ENCODE measurements at places on chromosomes 16 and 17.

- no peak for DNase-seq
Observed at GRCh38 chr17:73371836-73372235, 60.0 kb upstream of the CDC42EP4 start.

DNA sequence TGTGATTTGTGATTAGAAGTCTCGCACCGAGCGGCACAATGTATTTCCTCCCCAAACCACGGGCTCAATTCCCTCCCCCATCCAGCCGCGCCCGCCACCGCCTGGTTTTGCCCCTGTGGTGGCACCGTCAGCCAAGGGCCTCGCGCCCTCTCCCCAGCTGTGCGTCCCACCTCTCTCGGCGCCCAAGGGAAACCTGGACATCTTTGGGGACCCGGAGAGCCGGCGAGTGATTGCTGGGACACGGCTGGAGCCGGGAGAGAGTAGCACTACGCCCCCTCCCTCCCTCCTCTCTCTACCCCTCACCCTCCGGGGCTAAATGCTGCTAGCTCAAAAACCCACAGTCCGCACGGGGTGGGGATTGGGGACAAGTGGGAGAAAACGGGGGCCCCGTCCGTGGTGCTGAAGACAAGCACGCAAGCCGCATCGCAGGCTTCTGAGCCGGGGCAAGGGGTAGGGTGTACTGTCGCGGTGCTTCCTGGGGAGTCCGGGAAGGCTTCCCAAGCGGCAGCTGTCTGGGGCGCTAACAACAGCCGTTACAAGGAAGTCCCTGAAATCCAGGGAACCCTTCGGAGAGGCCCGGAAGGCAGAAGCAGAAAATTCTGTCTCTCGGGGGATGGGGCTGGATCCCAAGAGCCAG is 1.4 kb downstream of the CBLN1 start:
- no peak for DNase-seq

GRCh38 chr17:78414178-78415162 is 36.0 kb downstream of the PGS1 start:
- DNase-seq: no peak

- no peak for DNase-seq
Observed at GRCh38 chr17:17181666-17182597, 24.2 kb downstream of the PLD6 start.

DNA sequence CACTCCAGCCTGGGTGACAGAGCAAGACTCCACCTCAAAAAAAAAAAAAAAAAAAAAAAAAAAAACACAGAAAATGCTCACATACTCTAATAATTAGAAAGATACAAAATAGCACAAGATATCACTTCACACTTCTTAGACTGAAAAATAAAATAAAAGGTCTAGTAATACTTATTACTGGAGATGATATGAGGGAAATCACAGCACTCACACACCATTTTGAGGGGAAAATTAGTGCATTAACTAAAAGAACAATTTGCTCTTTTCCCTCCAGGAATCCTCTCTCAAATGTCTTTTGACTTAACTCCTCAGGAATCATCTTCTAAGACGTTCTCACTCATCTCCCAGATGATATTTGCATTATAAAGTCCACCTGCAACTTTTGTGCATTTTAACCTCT is 697.9 kb upstream of the SOX9 start:
- no peak for DNase-seq

DNA sequence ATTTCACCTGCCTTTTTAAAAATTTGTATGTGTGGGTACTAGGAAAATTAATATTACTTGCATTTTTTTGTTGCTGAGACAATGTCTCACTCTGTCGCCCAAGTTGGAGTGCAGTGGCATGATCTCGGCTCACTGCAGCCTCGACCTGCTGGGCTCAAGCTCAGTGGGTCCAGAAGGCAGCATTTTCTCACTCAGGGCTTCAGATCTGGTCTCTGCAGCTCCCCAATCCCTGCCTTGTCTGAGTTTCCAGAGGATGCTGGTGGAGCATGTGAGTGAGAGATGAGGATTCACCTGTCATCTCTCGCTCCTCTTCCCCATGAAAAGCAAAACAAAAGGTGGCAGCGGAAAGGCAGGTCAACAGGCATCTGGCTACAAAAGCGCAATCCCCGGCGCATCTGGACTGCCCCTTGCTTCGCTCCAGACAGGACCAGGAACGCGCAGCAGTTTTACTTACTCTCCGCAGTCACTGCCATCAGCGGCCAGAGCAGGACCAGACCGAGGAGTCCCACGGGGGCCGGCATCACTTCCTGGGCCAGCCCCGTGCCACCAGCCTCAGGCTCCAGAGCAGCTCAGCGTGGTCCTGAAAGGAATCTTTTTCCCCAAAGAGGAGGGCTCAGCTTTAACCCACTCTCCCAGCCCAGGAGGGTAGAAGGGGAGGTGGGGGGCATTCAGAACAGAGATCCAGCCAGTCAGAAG is 59.9 kb downstream of the LITAF start:
- DNase-seq: no peak

DNA sequence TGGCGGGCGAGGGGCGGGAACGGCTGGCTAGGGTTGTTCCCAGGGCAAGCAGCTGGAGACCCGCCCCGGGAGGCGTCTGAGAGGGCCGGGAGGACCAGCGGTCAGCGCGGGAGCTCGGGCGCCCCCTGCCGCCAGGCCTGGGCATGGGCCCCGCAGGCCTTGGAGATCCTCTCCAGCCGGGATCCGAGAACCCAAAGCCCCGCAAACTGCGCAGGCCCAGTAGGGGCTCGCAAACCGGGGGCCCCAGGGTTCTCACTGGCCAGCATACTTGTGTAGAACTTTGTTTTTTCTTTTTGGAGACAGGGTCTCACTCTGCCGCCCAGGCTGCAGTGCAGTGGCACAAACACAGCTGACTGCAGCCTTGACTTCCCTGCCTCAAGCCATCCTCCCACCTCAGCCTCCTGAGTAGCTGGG is 20.8 kb upstream of the ZNF423 start:
- DNase-seq: peak; percentile 85

DNA sequence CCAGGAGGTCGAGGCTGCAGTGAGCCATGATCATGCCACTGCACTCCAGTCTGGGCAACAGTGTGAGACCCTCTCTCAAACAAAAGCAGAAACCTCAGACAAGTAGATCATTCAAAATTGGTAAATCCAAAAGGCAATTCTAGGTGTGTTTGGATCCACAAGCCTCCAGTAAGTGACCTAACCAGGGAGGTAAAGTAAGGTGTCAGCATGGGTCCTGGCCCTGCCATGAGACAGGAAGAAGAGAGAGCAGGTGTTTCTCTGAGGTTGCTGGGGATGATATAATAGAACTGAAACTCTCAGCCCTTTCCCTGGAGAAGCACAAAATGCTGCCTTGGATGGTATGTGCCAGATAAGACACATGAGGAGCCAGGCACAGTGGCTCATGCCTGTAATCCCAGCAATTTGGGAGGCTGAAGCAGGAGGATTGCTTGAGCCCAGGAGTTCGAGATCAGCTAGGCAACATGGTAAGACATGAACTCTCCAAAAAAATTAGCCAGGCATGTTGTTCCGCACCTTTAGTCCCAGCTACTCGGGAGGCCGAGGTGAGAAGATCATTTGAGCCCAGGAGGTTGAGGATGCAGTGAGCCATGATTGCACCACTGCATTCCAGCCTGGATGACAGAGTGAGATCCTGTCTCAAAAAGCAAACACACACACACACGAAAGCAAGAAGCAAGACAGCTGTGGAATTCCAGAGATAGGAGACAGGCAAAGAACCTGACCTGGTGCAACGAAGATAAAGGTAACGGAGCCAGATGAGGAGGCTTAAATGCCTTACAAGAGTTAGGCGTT is 6.5 kb downstream of the TM4SF5 start:
- DNase-seq: no peak

GRCh38 chr17:64687961-64688360 is 25.9 kb upstream of the SMURF2 start:
- no peak for DNase-seq

- DNase-seq: no peak
Observed at GRCh38 chr16:79074541-79074940, 526.0 kb downstream of the MAF start.

DNA sequence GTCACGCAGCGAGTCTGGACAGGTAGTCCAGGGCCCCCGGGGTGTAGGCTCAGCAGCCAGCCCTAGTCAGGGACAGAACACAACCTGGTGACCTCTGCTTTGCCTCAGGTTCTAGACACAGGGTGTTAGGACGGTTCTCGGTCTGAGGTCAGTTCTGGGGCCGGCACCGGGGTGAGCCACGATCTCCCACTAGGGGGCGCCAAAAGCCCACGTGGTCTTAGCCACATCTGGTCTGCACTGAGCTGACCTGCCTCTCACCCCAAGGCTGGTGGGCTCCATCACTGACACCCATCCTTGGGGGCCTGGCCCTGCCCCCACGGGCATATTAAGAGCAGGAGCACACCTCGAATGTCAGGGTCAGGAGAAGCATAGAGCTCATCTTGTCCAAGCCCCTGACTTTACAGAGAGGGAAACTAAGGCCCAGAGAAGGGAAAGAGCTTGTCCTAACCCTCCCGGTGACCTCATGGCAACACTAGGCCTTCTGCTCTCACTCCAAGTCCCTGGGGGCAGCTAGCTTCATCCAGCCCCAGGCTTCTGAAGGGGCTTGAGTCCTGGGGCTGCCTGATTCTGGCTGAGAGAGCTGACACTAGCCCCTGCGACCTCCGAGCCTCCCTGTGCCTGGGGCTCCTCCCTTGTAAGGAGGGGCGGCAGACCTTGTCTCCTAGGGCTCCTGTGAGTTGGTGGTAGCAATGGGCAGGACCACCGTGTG is 9.0 kb downstream of the SLC5A10 start:
- peak; percentile 79 for DNase-seq

DNA sequence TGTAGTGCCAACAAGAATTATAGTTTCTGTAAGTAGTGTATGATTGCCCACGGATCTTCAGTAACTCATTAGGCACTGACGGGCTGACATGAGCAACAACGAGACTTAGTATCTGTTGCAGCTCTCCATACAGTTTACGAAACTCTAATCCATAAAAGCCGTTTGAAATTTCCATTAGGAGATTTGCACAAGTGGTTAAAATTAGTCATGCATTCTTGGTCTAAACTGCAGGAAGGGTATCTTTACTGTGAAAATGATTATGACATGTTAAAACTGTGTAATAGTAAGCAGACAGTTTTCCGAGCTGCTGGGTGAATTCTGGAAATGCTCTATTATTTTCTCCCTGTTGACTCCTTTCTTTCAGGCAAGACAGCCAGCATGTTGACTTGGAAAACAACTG is 605.0 kb downstream of the WWOX start:
- DNase-seq: no peak

- peak; percentile 26 for DNase-seq
Observed at GRCh38 chr17:67818110-67819002, 6.9 kb upstream of the BPTF start.

DNA sequence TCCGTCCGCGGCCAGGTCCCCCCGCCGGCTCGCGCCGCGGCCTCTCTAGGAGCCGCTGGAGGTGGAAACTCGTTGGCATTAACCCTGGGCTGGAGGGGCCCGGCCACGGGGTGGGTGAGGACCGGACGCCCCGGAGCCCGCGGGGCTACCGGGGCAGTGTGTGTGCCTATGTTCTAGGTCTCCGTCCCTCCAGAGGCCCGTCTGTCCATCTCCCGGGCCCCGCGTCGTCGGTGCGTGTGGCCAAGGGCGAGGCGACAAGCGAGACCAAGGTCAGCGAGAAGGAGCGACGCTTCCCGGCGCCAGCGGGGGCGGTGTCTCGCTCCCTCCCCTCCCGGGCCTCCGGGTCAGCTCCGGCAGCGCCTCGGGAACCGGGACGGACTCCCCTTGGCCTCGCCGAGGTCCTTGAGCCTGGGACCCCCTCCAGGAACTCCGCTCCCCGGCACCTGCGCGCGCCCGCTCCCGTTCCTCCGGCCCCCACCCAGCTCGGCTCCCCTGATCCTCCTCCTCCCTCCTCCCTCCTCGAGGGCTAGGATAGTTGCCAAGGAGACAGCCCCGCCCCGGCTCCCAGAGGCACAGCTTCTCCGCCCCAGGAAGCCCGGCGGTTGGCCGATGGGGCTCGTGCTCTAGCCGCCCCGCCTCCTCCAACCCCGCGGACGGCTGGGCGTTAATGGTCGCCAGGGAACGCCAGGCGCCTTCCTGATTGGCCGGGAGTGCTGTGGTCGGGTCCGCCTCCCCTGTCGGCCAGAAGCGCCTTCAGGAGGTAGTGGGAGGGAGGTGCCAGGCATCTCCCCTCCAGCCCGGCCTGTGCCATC is 663 bp upstream of the ZNF768 start:
- DNase-seq: peak; percentile 99
